ENCODE measurements at places on chromosomes 1 and 21.
A peak's percentile ranks its signal among the peaks of the same experiment; 100 is the strongest.

- no peak for DNase-seq
Measured at GRCh38 chr1:180185971-180186645, 31.4 kb downstream of the QSOX1 start.

GRCh38 chr1:242828828-242829227 lies 304.3 kb upstream of the PLD5 start:
- DNase-seq = no peak

- peak; percentile 16 for DNase-seq
Measured at GRCh38 chr1:218439541-218440295, 94.6 kb downstream of the TGFB2 start.

GRCh38 chr1:42759114-42759513 lies 7.7 kb downstream of the P3H1 start:
- DNase-seq = no peak

All from AG08396 (cell line).